ENCODE measurements at places on chromosomes 4 and X. TPM values are rescaled to one million over a fixed set of nuclear protein-coding genes. Genes with fewer than 3 reads are reported as not detected.

- no peak for DNase-seq
- no peaks in the 10 kb centered on the region for H3K4me1 ChIP-seq
These were observed 11.3 kb upstream of the CD99 start for GRCh38 chrX:2679534-2680485.

- no peak overlapping the region for H3K27ac ChIP-seq
- no peaks in the 10 kb centered on the region for H3K27me3 ChIP-seq
- no peaks in the 10 kb centered on the region for H3K36me3 ChIP-seq
- DNase-seq, result no peak
These were observed 10.3 kb downstream of the SNX25 start for GRCh38 chr4:185219551-185220344.

DNA sequence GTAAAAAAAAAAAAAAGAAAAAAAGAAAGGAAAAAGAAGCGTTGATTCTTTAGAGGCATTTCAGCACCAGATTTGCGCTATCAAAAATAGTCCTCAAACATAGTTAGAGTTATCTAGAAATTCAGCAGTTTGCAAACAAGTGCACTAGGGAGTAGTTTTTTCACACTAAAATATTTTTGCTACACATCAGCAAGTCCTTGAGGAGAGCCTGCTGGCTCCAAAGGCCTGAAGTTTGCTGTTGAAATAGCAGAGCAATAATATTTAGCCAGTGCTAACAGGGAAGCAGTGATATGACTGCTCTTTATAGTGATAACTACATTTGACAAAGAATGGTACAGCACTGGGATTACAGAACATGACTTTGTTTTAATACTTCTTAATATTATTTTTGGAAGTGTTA lies 472.2 kb downstream of the PCDH7 start:
- H3K27ac ChIP-seq, result no peak overlapping the region
- DNase-seq, result peak; percentile 42
- H3K36me3 ChIP-seq, result no peaks in the 10 kb centered on the region

GRCh38 chrX:149851864-149852263 lies 29.1 kb upstream of the MAGEA8 start:
- no peaks in the 10 kb centered on the region for H3K4me1 ChIP-seq
- no peak overlapping the region for H3K4me3 ChIP-seq
- no peaks in the 10 kb centered on the region for H3K36me3 ChIP-seq
- no peaks in the 10 kb centered on the region for H3K27me3 ChIP-seq

PNPLA4 gene
- 23.0 TPM for total RNA-seq

- H3K27ac ChIP-seq, result no peak overlapping the region
- H3K27me3 ChIP-seq, result no peaks in the 10 kb centered on the region
- no peak overlapping the region for H3K4me3 ChIP-seq
- H3K4me1 ChIP-seq, result no peaks in the 10 kb centered on the region
- DNase-seq, result no peak
- no peaks in the 10 kb centered on the region for H3K36me3 ChIP-seq
These were observed 50.0 kb downstream of the SLC7A11 start for GRCh38 chr4:138192113-138192512.

GRCh38 chr4:134126955-134127354 lies 74.6 kb downstream of the PABPC4L start:
- H3K4me3 ChIP-seq, result no peak overlapping the region
- no peaks in the 10 kb centered on the region for H3K36me3 ChIP-seq
- DNase-seq, result no peak
- no peaks in the 10 kb centered on the region for H3K4me1 ChIP-seq
- no peak overlapping the region for H3K27ac ChIP-seq

- no peak for DNase-seq
- no peaks in the 10 kb centered on the region for H3K4me1 ChIP-seq
- H3K36me3 ChIP-seq, result no peaks in the 10 kb centered on the region
- no peak overlapping the region for H3K4me3 ChIP-seq
- H3K27me3 ChIP-seq, result no peaks in the 10 kb centered on the region
- H3K27ac ChIP-seq, result no peak overlapping the region
These were observed 252.5 kb downstream of the GRIA3 start for GRCh38 chrX:123436512-123437136.

DNA sequence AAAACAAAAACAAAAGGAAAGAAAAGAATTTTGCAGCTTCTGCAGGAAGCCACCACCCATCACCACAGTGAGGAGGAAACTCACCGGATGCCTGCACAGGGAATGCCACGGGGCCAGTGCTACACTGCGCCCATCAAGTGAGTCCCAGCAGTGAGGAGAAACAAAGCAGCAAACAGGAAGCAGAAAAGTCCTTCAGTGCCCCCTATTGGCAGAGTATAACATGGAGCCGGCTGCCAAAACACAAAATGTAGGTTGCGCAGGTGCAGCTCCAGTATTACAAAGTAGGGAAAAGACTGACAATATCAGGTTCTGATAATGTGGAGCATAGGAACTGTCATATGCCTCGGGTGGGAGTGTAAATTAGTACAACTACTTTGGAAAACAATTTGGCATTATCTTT lies 23.3 kb upstream of the SCML2 start:
- H3K4me3 ChIP-seq, result no peak overlapping the region
- H3K27me3 ChIP-seq, result no peaks in the 10 kb centered on the region
- H3K36me3 ChIP-seq, result no peaks in the 10 kb centered on the region
- DNase-seq, result peak; percentile 53
- H3K4me1 ChIP-seq, result no peaks in the 10 kb centered on the region

- H3K27me3 ChIP-seq, result no peaks in the 10 kb centered on the region
- no peak overlapping the region for H3K27ac ChIP-seq
- no peak overlapping the region for H3K4me3 ChIP-seq
- no peaks in the 10 kb centered on the region for H3K4me1 ChIP-seq
- DNase-seq, result no peak
- peaks cover 8% of the 10 kb centered on the region for H3K36me3 ChIP-seq
These were observed 277.3 kb upstream of the TAPT1 start for GRCh38 chr4:16503421-16504100.

NDP gene
- not detected for total RNA-seq

DNA sequence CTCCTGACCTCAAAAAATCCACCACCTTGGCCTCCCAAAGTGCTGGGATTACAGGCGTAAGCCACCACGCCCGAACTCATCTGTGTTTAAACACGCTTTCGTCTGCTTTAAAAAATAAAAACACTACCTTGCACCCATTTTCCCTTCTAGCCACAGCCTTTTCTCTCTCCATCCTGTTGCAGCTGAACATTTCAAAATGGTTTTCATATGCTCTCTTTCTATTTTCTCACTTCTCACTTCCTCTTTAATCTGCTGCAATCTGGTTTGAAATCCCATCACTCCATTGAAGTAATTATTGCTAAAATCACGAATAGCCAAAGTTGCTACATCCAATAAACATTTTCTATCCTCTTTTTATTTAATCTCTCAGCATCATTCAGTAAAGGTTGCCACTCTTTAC lies 70.0 kb downstream of the DCHS2 start:
- no peaks in the 10 kb centered on the region for H3K4me1 ChIP-seq
- no peak overlapping the region for H3K27ac ChIP-seq
- DNase-seq, result no peak
- no peaks in the 10 kb centered on the region for H3K27me3 ChIP-seq

DNA sequence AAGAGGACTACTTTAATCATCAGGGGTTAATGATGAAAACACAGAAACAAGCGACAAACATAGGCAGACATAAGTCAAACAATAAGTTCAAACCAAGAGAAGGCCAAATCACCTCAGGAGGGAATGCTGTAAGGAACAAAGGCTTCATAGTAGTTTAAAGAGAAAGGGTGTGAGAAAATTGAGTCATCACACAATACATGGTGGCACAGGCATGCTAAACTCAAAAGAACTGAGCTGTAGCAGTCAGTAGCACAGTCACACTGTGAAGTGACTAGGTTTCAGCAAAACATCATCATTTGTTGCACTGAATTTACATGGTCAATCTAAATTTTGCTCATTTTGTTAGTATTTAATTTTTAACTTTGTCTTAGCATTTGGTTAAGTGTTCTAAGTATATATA lies 24.2 kb downstream of the SMC1A start:
- no peak overlapping the region for H3K27ac ChIP-seq
- no peak overlapping the region for H3K4me3 ChIP-seq
- H3K27me3 ChIP-seq, result no peaks in the 10 kb centered on the region
- no peaks in the 10 kb centered on the region for H3K36me3 ChIP-seq

GRCh38 chrX:72020788-72021187 lies 110.1 kb downstream of the NHSL2 start:
- no peak for DNase-seq
- H3K27me3 ChIP-seq, result no peaks in the 10 kb centered on the region
- H3K27ac ChIP-seq, result no peak overlapping the region
- no peaks in the 10 kb centered on the region for H3K36me3 ChIP-seq
- peaks cover 39% of the 10 kb centered on the region for H3K4me1 ChIP-seq

GRCh38 chrX:100658941-100659381 lies 15.0 kb downstream of the SRPX2 start:
- peaks cover 8% of the 10 kb centered on the region for H3K4me1 ChIP-seq
- DNase-seq, result no peak
- H3K36me3 ChIP-seq, result no peaks in the 10 kb centered on the region
- H3K4me3 ChIP-seq, result no peak overlapping the region
